ENCODE measurements at places on chromosomes 4 and X.

DNA sequence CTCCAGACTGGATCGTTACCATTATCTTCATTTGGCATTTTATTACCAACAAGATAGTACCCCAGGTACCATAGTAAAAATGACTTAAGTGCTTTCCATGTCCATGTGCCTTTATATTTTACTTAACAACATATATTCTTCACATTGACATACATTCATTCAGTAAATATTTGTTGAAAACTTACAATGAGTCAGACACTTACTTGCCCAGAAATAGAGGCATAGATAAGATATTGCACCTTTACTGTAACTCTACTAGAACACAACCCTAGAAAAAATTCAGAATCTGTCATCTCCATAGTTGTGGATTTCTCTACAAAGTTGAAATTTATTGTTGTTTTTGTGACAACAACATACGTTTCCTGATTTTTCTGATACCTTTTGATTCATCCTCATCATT, 640.6 kb downstream of the RPA4 start:
- no peak for DNase-seq

DNA sequence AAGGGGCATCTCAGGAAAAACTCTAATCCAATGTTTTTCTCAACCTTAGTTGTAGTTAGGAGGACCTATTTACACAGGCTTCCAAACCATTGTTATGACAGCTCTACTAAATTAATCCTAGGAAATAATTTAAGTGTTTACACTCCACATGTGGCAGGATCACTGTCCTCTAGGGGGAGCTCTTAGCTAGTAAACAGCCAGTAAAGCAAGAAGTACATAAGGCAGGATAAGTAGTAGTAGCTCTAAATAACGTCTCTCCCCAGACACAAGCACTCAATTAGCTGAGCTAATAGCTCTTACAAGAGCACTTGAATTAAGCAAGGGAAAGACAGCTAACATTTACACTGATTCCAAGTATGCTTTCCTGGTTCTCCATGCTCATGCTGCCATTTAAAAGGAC, 37.3 kb downstream of the NUDT11 start:
- no peak for DNase-seq

GRCh38 chr4:155966731-155967395, 13.2 kb upstream of the CTSO start:
- no peak for DNase-seq

GRCh38 chr4:137754652-137755471, 222.6 kb upstream of the PCDH18 start:
- no peak for DNase-seq

DNA sequence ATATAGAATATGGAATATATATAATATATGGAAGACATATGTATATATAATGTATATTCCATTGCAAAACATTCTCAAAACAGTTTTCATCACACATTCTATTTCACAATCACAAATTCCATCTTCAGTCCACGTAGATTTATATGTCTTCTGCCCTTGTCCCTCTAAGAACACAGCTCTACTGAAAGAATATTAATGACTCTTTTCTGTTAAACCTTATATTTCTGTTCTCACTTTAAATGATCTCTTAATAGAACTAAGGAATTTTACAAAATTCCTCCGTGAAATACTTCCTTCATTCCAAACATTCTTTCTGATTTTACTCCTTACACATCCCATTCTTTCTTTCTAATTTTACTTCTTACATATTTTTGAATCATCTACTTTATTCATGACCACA, 1043.1 kb upstream of the PABPC4L start:
- no peak for DNase-seq

DNA sequence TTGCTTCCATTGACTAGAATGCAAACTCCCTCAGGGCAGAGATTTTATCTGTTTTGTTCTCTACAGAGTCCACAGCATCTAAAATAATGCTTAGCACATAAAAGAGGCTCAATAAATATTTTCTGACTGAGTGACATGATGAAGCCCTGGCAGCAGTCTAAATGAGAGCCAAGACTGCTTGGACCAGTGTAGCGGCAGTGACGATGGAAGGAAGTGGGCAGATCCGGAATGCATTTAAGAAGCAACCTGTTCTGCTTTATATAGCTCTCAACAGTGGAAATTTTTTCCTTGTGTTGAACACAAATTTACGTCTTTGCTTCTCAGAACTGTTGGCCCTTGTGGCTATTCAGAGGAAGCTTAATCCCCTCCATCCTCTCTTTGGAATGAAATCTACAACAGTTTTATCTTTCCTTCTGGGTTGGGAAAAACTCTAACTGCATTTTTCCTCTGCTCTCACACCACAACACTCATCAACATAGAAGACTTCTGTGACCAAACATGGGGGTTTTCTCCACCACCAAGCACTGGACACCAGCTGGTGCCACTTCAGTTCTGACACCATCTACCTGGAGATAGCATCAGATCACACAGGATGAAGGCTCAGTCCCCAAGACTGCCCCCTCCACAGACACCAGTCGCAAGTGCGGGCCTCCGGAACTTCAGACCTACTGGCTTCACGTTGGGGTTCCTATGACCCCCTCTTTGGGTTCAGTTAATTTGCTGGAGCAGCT, 7.0 kb upstream of the BEND4 start:
- DNase-seq: no peak

GRCh38 chr4:146486565-146486964, 35.2 kb downstream of the SLC10A7 start:
- DNase-seq: no peak

DNA sequence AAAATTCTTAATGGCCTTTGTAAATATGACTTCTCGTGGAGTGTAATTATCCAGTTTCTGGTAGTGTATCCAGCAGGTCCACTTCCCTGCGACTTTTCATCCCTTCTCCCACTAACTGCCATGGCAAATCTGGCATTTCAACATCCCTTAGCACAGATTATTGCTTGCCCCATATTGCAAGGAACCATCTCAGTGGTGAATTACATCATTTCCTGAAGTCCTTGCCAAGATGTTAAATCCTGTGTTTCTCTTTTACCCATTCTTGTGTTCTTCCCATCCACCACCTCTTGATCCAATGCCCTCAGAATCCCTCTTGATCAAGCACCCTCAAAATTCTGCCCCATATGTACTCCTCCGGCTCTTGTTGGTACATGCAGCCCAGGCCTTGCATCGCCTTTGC, 88.1 kb upstream of the ZNF81 start:
- DNase-seq: no peak

DNA sequence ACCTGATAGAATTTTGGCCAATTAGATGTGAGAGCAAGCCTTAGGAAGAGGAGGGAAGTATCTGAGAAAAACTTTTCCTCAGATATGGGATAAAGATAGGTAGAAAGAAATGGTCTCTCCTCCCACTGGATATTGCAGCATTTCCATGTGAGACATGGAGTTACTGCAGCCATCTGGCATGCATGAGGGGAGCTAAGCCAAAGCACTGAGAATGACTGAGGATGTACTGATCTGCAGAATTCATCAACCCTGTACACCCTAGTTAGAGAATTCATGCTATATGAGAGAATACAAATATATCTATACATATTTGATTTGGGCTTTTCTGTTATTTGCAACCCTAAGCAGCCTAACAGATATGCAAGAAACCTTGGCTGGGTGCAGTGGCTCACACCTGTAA, 52.5 kb upstream of the RPL34 start:
- DNase-seq: no peak

GRCh38 chr4:71222661-71223060, 116.2 kb upstream of the SLC4A4 start:
- no peak for DNase-seq

DNA sequence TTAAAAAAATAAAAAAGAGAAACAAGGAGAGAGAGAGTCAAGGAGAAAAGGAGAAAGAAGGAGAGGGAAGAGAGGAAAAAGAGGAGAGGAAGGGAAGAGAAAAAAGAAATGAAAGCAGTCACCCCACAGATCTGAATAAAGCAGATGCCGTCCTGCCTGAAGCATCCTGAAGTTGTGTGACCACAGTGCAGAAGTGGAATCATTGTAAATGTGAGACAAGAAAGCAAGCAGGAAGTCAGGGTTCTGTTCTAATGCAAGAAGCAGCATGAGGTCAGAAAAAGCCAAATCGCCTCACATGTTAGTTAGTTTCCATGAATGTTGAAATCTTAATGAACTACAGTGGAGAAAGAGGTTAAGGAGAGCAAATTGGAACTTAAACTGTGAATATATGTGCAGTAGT, 692.5 kb downstream of the CENPC start:
- no peak for DNase-seq

DNA sequence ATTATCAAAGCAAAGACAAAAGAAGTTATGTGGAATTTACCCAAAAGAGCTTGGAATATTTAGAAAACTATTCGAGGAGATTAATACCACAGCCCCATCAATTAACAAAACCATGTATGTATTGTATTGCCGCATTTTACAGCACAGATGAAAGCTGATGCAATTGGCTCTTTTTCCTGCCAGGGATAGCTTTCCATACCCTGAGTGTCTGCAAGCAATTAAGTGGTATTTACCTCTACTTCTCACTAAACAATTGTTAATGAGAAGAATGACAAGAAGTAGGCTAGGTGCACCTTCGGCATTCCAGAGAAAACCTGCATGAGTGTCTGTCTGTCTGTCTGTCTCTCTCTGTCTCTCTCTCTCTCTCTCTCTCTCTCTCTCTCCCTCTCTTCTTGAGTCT, 219.5 kb downstream of the PAPSS1 start:
- no peak for DNase-seq

DNA sequence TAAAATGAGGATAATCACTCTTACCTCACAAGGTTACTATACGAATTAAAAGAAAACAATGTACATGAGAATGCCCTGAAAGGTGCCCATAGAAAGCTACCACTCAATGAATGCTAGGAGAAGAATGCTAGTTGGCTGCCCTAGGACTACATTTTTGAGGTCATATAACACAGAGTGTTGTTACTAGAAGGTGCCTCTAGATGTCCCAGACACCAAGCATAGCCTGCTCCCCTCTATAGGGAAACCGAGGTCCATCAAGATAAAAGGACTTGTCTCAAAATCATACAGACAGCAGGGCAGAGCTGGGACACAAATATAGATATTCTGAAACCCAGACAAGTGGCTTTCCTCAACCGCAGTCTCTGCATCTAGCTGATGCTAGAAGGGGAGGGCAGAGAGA, 147.0 kb upstream of the ARHGEF9 start:
- DNase-seq: no peak

DNA sequence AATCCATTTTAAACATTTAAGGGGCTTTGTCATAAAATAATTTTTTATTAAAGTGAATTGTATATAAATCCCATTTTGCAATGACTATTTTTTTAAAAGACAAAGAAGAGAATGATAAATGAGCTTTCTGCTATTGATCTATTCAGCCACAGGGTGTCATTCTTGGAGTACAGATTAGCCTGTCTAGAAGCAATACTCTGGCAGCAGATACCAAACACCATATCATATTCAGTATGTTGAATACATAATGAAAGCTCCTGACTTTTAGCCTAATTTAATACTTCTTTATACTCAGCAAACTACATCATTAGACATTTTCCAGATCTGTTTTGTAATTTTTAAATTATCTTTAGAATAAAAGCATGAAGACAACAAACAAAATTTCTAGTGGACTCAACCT, 496.3 kb downstream of the PDGFC start:
- no peak for DNase-seq

- DNase-seq: no peak
Measured at GRCh38 chr4:89551191-89551590, 243.6 kb upstream of the GPRIN3 start.

- DNase-seq: no peak
Measured at GRCh38 chr4:114364857-114365256, 233.8 kb upstream of the UGT8 start.

DNA sequence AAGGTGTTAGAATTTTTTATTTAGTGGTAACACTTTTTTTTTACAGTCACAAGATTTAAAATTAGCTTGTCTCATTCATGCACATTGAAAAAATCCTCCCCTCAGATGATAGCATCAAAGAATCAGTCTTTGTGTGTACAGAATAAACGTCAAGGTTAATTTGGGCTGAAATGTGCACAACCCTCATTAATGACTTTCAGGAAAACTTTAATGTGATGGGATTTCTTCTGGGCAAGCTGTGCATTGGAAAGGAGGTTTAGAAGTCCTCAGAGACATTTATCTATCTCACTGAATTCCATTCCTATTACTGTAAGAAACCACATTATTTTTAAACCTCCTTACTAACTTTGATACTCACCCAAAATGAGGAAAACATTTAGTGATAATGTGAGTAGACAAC, 88.2 kb upstream of the TECRL start:
- DNase-seq: no peak

DNA sequence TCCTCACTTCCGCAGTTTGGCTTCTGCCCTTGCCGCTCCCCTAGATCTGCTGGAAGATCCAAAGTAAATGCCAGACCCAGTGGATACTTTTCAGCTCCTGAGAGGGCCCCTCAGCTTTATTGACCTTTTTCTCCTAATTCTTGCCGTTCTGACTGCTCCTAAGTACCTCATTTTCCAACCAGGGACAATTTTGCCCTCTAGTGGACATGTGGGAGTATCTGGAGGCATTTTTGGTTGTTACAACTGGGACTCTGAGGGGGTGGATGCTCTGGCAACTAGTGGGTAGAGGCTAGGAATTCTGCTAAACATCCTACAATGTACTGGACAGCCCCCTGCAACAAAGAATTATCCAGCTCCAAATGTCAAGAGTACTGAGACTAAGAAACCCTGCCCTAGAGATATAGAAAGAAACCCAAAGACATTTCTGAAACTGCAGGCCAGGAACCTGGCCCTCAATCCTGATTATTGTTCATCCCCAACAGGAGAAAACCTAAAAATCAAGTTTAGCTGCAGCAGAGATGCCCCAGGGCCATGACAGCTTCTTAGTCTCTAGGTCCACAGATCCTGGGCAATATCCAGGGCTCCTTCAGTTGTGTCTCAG, 3.4 kb downstream of the TEX13B start:
- no peak for DNase-seq

DNA sequence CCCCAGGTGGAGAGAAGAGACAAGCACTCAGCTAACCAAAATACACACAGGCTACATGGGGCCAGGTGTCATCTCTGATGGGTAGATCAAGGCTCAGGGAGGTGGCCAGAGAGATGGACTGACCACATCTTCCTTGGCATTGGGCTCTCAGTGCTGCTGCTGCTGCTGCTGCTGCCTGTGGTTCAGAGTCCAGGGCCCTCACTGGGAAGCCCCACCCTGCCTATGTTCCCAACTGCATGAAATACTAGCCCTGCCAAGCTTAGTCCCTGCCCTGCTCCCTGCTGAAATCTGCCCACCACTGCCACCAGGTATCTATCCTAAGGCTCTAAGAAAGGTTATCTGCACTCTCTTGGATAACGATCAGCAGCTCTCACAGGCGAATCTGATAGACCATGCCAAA, 118.7 kb downstream of the EFHC2 start:
- DNase-seq: no peak

DNA sequence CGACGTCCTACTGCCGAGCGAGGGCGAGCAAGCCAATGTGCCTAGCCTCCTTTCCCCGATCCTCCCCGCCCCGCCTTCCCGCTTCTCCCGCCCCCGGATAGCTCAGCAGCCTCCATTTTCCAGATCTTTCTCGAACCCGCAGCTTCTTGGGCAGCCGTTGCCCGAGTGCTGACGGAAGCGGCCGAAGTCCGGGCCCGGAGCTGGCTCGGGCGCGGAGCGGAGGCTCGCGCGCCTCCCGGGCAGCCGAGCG, 172 bp upstream of the HSPA4L start:
- DNase-seq: no peak

GRCh38 chrX:11460347-11460746, 167.1 kb downstream of the AMELX start:
- no peak for DNase-seq
